ENCODE measurements at places on chromosomes 7 and 10.

DNA sequence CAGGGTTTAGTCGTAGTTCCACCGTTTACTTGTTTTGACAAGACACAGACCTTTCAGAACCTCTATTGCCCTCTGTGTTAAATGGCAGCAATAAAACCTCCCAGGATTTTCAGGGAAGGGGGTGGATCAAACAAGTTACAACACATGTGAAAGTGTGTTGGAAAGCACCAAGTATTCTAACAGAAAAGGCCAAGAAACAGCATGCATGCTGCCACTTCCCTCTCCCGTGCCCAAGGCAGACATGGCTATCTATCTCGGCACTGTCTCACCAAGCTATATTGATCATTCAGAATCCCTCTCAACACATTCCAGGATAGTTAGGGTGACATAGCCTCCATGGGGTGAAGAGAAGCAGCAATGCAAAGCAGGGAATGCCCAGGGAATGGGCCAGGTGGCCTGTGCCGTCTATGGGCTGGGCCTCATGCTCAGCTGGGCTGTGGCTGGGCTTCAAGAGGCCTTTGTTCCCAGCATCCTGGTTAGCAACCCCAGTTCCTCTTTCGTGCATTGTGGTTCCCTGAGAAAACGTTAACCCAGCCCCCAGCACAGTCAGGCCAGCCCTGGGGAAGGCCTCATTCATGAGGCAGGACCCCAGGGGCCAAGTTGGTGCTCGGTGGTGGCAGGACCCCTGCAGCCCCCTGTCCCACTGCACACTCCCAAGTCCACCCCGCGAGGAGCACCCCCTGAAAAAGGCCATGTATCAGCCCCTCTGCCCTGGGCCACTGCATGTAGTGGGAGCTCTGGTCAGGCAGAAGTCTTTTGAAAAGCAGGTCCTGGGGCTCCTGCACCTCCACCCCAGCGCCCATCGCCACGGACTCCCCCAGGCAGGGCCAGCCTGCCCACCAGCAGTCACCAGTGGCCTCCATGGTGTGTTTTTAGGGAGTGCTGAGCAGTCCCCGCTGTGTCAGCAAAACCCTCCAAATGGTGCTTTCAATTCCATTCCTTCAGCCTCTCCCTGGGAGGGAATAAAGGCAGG lies 25.5 kb downstream of the VSIR start:
- DNase-seq, result no peak

DNA sequence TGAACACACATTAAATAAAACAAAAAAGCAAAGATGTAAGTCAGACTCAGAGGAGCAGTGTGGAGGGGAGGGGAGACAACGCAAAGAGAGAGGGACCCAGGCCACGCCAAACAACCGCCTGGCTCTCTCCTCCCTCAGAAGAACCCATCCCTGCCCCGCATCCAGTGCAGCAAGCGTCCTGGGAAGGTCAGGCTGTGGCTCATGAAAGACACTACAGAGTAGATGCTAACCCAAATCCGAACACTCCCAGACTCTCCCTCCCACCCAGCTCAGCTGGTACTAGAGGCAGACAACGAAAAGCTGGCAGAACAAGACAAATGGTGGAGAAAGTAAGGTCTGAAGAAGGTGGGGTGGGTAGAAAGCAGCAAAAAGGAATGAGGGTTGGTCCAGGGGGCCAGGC lies 39.0 kb downstream of the KCNMA1 start:
- no peak for DNase-seq

- DNase-seq, result no peak
These were observed 78.3 kb downstream of the GRK5 start for GRCh38 chr10:119285495-119286267.

DNA sequence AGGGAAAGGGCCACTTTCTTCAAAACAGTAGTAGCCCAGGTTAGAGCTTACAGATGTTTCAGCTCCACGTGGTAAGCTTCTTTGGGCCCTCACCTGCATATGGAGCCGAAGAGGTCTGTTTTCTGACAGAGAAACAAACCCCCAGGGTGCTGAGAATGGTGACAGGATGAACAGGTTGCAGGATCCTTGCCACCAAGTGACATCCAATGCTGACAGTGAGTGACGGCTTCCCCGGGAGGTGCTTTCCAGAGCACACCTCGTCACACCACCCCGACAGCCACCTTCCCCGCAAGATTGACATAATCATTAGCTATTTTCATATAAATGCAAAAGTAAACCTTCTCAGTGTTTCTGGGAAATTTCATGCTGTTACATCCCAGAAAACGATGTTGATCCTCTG lies 109.3 kb upstream of the BTBD16 start:
- DNase-seq, result no peak

DNA sequence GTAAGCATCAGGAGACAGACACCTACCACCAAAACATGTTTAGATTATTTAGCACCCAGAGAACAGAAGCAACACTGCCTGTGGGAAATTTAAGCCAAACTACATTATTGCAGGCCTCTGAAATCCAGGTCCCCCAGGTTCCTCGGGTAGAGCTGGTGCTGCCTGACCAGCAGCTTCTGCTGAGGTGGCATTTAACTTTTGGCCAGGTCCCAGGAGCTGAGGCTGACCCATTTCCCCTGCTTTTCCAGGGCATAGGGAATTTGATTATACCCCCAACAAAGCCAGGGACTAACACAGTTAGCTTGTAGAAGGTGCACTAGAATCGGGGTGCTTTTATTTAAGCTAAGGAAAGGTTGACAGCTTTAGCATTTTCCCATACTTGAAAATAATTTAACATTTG lies 4.7 kb downstream of the LRRC4 start:
- DNase-seq, result no peak

DNA sequence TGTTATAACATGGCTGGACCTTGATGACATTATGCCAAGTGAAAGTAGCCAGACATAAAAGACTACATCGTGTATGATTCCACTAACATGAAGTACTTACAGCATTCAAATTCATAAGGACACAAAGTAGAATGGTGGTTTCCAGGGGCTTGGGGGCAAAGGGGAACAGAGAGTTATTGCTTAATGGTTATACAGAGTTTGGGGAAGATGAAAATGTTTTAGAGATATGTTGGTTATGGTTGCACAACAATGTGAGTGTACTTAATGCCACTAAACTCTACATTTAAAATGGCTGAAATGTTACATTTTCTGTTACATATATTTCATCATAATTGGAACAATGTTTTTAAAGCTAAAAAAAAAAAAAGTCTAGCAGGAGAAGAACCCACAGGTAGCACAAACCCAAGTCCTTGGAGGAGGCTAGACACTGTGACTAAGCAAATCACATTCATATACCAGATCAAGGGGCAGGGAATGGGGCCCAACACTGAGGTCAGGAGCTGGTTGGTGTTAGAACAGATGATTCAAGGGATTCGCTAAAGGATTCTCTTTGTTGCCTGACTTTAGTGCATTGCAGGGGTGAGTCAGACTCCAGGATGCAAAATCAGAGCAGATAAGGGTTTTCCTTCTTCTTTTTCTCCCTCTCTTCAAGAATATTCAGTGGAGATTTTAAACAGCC lies 25.1 kb upstream of the AOAH start:
- no peak for DNase-seq

GRCh38 chr10:1187151-1187854 lies 131.1 kb downstream of the WDR37 start:
- no peak for DNase-seq

GRCh38 chr10:118472415-118473304 lies 122.8 kb downstream of the PRLHR start:
- DNase-seq, result no peak

GRCh38 chr10:33178026-33178755 lies 156.3 kb downstream of the NRP1 start:
- no peak for DNase-seq

GRCh38 chr10:58511765-58512490 lies 744 bp upstream of the BICC1 start:
- no peak for DNase-seq

DNA sequence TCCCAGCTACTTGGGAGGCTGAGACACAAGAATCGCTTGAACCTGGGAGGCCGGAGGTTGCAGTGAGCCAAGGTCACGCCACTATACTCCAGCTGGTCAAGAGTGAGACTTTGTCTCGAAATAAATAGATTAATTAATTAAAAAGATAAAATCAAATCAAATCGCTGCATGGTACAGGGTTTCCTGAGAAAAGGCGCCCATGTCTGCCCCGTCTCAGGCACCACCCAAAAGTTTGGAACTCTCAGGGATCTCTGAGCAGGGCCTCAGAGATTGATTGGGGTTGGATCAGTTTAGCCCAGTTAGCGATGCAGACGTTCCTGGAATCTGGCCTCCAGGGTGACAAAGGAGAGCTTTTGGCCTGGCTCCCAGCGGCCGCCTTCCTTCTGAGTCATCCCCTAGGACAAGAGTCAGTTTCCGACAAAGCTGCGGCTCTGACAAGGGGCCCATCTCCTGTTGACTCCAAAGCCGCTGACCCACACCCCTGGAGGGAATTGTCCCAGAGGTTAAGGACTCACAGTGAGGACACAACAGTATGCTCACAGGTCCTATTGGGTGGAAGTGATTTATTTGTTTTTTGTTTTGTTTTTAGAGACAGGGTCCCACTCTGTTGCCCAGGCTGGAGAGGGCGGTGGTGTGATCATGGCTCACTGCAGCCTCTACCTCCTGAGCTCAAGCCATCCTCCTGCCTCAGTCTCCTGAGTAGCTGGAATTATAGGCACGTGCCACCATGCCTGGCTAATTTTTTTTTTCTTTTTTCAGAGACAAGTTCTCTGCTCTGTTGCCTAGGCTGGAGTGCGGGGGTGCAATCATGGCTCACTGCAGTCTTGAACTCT lies 6.8 kb downstream of the ORAI2 start:
- no peak for DNase-seq

GRCh38 chr7:79420464-79420863 lies 33.0 kb downstream of the MAGI2 start:
- no peak for DNase-seq

DNA sequence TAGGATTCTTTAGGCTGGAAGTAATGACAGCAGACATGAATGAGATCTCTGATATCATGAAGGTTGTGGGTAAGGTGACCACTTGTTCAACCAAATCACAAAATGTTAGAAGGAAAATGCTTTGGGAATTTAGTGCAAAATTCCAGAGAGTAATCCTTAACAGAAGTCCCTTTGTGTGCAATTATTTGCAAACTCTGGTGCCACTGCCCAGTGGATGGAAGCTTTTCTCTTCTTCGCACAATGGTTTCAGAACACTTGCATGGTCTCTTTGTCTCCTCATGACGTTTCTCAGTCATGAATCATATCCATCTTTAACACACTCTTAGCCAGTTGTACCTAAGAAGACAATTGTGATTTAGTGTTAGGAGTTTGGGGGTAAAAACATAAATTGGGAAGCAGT lies 570.4 kb upstream of the ANKRD30A start:
- DNase-seq, result no peak

- DNase-seq, result no peak
These were observed 156.2 kb upstream of the MGMT start for GRCh38 chr10:129310881-129311280.

DNA sequence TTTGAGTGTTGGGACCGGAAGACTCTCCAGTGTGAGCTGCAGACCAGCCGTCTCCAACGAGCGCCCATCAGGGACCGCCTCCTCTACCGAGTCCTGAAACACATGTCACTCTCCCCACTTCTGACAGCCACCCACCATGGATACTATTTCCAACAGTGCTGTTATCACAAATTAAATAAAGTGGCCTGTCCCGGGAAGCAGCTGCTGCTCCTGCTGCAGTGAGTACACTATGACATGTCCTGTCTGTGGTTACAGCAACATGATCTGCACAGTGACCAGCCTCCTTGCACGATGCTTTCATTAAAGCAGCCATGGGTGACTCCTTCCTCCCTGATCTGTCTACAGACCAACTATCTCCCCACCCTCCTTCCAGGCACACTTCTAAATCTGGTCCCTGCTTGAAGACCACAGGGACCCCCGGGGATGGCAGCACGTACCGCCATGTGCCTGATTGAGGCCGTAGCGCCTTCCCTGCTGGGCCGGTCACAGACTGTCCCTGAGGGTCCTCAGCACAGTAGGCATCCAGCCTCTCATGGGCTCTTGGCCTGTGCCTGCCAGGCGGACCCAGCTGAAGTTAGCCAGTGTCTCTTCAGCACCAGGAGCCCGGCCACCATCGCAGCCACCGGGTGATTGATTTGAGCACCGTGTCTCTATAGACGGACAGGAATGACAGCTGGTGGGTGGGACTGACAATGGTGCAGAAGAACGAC lies 58.8 kb downstream of the TCERG1L start:
- DNase-seq, result no peak

GRCh38 chr10:71357792-71358265 lies 38.8 kb downstream of the SLC29A3 start:
- DNase-seq, result no peak

GRCh38 chr10:83987216-83987615 lies 152.1 kb upstream of the GHITM start:
- DNase-seq, result no peak

DNA sequence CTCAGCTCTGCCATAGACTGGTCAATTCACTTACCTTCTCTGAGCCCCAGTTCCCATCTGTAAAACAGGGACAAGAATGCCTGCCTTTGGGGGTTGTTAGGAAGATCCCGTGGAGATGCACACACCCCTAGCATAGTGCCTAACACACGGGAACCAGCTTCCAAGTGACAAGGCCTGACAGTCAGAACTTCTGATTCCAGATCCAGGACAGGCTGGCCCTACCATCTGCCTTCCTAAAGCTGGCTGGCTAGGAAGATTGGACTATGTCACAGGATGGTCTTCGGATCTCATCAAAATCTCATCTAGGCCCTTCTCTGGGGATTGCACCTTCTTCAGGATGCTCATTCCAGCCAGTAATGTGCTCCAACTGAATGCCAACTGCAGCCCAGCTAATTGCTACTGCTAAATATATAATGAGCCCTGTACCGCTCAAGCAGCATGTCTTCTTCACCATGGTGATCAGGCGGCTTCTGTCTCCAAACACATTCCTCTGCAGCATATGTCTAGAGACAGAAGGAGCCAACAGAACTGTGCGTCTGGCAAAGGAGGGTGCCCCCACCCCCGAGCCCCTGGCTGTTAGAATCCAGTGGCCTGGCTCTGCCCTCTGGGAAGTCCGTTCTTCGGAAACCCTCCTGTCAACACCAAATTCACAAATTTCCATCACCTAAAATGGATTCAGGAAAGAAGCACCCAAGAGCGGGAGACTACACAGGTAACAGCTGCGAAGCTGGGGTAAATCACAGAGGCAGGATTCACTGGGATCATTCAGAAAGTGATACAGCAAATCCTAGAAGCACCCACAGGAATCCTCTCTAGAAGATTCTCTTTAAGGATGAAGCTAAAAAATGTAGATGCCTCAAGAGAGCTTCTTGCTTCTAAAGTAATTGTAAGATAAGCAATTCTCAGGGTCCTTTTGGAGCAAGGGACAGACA lies 142.1 kb upstream of the EEPD1 start:
- no peak for DNase-seq

- no peak for DNase-seq
These were observed 16.2 kb downstream of the SVIL start for GRCh38 chr10:29618341-29619171.

GRCh38 chr7:47377741-47378140 lies 204.2 kb downstream of the TNS3 start:
- DNase-seq, result no peak

- no peak for DNase-seq
These were observed 105.8 kb downstream of the ARHGAP21 start for GRCh38 chr10:24617771-24618396.

GRCh38 chr10:96257944-96258343 lies 13.4 kb downstream of the BLNK start:
- DNase-seq, result no peak

- no peak for DNase-seq
These were observed 182.0 kb downstream of the THSD7A start for GRCh38 chr7:11650030-11650429.

Data from GM18507 (cell line).